ENCODE measurements at places on chromosomes 12 and 14. TPM values are rescaled to one million over a fixed set of nuclear protein-coding genes. Genes with fewer than 3 reads are reported as not detected.

DNA sequence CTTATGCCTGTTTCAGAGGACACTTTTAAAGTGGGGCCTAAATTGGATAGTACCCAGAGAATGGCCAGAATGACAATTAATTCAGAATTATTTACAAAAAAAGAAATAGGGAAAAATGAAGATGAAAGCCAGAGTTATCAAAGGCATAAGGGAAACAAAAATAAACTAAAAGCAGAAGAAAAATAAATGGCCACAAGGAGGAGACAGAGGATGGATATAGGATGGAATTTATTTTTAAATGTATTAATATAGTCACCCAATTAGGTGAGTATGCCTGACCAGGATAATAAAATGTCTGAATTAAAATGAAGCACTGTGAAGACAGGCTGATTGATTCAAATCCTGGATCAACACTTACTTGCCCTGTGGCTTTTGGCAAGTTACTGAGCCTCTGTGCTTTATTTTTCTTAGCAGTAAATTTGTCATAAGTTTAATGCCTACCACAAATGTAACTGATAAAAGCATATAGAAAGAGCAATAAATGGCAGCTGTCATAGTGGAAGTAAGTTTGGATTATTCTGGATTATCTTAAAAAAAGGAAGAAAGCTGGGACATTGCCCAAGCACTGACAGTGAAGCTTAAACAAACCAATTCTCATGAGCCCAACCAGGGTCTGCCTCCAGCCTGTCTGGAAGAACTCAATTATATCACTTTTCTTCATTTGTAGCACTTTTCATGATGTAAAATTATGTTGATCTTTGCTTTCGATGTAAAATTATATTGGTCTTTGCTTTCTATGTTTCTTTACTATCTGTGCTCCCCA lies 3.5 kb downstream of the CLEC9A start:
- DNase-seq: no peak
- peaks cover 16% of the 10 kb centered on the region for H3K4me1 ChIP-seq
- no peak overlapping the region for H3K27ac ChIP-seq
- H3K27me3 ChIP-seq: no peaks in the 10 kb centered on the region

Gene HOMEZ
- total RNA-seq: 9.4 TPM

Gene CCDC38
- total RNA-seq: 0.07 TPM

- peak; percentile 95 for DNase-seq
- H3K27me3 ChIP-seq: no peaks in the 10 kb centered on the region
- H3K27ac ChIP-seq: peak overlapping the region; percentile 100
- peak overlapping the region; percentile 82 for H3K4me3 ChIP-seq
Observed at GRCh38 chr12:124917135-124917840, 2.8 kb upstream of the UBC start.

DNA sequence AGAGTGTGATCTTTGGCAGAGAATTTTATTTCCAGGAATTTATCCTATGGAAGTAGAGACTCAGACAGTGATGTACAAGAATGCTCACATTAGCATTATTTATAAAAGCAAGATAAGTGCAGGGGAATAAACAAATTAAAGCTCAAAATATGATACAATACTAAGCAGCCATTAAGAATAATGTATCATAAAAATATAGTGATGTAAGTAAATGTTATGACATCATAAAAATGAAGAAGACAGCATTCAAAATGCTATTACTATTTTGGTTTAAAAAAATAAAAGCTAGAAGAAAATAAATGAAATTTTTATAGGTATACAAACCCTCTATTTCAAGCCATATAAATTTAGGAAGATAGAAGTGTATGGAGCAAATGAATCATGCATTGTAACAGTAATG lies 17.1 kb downstream of the PLCZ1 start:
- no peak overlapping the region for H3K27ac ChIP-seq
- H3K36me3 ChIP-seq: no peaks in the 10 kb centered on the region
- H3K27me3 ChIP-seq: no peaks in the 10 kb centered on the region
- H3K4me3 ChIP-seq: no peak overlapping the region
- 0 out of 2 replicates have a peak, but pooled peaks cover 5% of the 10 kb centered on the region for H3K4me1 ChIP-seq
